GM12878 (cell line): ENCODE measurements at places on chromosomes 5 and 9. TPM values are rescaled to one million over a fixed set of nuclear protein-coding genes. Genes with fewer than 3 reads are reported as not detected.

The PTGS1 gene
- total RNA-seq = 1.2 TPM in 2 replicates

The TMEFF1 gene
- 0.38 and 0.58 TPM in 2 replicates for total RNA-seq

The HTR1A gene
- not detected in 2 replicates for total RNA-seq

The PCDHB16 gene
- total RNA-seq = not detected in 2 replicates

DNA sequence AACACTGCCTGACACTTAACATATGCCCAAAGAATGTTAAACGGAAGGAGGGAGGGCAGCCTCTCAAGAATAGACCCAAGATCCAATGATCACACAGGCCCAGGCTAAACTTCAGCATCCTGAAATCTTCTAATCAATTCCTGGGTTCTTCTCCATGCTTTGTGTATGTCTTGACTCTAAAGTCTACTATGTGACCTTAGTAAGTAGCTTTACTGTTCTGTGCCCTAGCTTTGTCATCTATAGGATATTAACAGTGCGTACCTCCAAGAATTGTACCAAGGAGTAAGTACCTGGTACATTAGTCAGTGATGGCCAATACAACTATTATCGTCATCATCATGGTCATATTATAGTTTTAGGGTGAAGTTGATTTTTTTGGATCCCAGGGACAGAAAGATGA is 96.6 kb downstream of the SGCD start:
- no peak for DNase-seq

GRCh38 chr9:20041697-20042081 is 252.9 kb upstream of the SLC24A2 start:
- no peak for DNase-seq

DNA sequence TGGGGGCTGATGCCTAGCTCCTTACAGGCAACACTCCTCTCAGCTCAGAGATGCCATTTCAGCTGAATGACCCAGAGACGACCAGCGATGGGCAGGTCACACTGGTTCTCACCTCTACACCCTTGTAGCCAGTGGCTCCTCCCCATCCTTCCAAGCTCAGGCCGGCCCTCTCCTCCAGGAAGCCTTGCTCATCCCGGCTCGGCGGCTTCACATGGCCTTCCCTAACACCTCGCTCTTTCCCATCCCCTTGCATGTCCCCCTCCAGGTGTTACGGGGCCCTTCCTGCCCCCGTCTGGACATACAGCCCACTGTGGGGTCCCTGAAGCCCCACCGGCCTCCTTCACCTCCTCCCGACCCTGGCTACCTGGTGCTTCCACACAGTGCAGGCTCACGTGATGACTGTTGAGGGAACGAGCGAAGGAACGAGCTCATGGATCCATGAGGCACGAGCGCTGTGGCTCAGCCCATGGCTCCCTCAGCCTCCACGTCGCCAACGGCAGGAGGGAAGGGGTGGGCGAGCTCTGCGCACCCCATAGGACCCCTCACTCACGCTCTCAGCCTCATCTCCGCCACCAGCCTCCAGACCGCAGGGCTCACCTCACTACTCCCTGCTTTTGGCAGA is 45.7 kb downstream of the SARDH start:
- DNase-seq = no peak

- peak; percentile 74 for DNase-seq
These were observed 47.2 kb downstream of the RFX3 start for GRCh38 chr9:3478549-3478953.

GRCh38 chr9:137832191-137832700 is 45.3 kb upstream of the CACNA1B start:
- DNase-seq = no peak

DNA sequence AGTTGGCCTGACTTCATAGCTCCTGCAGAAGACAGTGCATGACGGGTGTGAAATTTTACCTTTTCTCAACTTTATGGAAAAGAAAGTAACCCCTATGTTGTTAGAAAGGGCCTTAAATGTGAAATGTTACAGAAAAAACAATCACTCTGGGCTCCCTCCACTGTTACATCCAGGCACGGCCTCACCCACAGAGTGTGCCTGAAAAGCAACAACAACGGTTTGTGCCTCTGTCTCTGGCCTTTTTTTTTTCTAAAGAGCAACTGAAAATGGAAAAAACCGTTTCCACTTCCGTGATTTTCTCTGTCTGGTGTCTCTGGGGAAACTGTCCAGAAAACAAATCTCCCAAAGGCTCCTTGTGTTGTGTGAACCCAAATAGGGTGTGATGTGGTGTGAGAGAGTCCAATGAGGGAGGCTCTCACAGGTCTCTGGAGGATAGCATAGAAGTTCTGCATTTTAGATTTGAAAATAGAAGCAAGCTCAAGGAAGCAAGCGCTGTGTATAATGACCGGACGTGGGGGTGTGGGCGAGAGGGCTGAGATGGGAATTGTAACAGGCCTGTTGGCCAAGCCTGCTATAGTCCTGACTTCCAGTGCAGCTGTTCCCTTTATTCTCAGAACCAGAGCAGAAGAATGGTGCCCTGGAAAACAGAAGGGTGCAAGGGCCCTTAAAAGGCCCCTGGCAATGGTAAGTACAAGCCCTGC is 221.8 kb upstream of the TUT7 start:
- DNase-seq = no peak
